ENCODE measurements at places on chromosomes 1 and 21. TPM values are rescaled to one million over a fixed set of nuclear protein-coding genes. Genes with fewer than 3 reads are reported as not detected.
A peak's percentile ranks its signal among the peaks of the same experiment; 100 is the strongest.

Gene TMPRSS2
- total RNA-seq, result 0.09 TPM

Gene AADACL3
- not detected for total RNA-seq

Gene MNDA
- 1.0 TPM for total RNA-seq

Gene GBP1
- total RNA-seq, result 4.1 TPM

Gene WLS
- total RNA-seq, result 10.8 TPM

Gene KLF17
- total RNA-seq, result not detected

Gene RCC1
- total RNA-seq, result 24.5 TPM

- H3K4me1 ChIP-seq, result no peaks in the 10 kb centered on the region
- H3K36me3 ChIP-seq, result no peaks in the 10 kb centered on the region
- H3K27ac ChIP-seq, result no peak overlapping the region
- H3K27me3 ChIP-seq, result peaks cover 7% of the 10 kb centered on the region
- DNase-seq, result no peak
Measured at GRCh38 chr1:17136936-17137335, 17.7 kb upstream of the PADI2 start.

GRCh38 chr1:223525957-223526356 is 132.7 kb downstream of the CCDC185 start:
- H3K4me1 ChIP-seq, result no peaks in the 10 kb centered on the region
- no peak for DNase-seq
- no peaks in the 10 kb centered on the region for H3K27me3 ChIP-seq
- H3K4me3 ChIP-seq, result no peak overlapping the region

GRCh38 chr1:180786624-180787023 is 126.1 kb upstream of the KIAA1614 start:
- no peaks in the 10 kb centered on the region for H3K36me3 ChIP-seq
- H3K27me3 ChIP-seq, result no peaks in the 10 kb centered on the region
- H3K4me3 ChIP-seq, result no peak overlapping the region

- no peak for DNase-seq
- H3K27me3 ChIP-seq, result no peaks in the 10 kb centered on the region
- H3K4me1 ChIP-seq, result no peaks in the 10 kb centered on the region
- no peak overlapping the region for H3K27ac ChIP-seq
- H3K36me3 ChIP-seq, result no peaks in the 10 kb centered on the region
Measured at GRCh38 chr1:29756085-29756484, 519.8 kb downstream of the PTPRU start.

GRCh38 chr1:153553830-153554541 is 4.9 kb upstream of the S100A3 start:
- H3K27me3 ChIP-seq, result no peaks in the 10 kb centered on the region
- H3K4me1 ChIP-seq, result peaks cover 19% of the 10 kb centered on the region
- DNase-seq, result no peak
- peak overlapping the region; percentile 52 for H3K27ac ChIP-seq
- H3K36me3 ChIP-seq, result no peaks in the 10 kb centered on the region

DNA sequence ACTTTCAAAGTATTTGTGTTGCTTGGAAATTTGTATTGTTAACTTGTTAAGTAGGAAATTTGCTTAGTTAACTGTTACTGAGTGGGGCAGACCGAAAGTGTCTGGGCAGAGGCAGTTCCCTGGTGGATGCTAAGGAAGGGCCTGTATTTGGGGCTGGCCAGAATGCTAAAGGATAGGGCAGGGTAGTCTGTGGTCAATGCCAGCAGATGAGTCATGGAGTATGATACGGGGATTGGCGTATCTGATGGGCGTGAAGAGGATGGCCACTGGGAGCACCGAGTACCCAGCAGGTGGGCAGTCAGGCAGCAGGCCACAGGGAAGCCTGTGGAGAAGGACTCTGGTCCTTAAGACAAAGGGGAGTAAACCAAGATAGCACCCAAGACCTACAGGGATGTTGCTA is 46.6 kb upstream of the SCAF4 start:
- H3K27ac ChIP-seq, result no peak overlapping the region
- H3K27me3 ChIP-seq, result no peaks in the 10 kb centered on the region
- H3K36me3 ChIP-seq, result no peaks in the 10 kb centered on the region
- DNase-seq, result no peak
- no peaks in the 10 kb centered on the region for H3K4me1 ChIP-seq

- H3K27me3 ChIP-seq, result no peaks in the 10 kb centered on the region
- H3K36me3 ChIP-seq, result no peaks in the 10 kb centered on the region
- no peak for DNase-seq
- no peak overlapping the region for H3K27ac ChIP-seq
- no peaks in the 10 kb centered on the region for H3K4me1 ChIP-seq
- H3K4me3 ChIP-seq, result no peak overlapping the region
Measured at GRCh38 chr1:7224081-7224534, 438.9 kb downstream of the CAMTA1 start.

DNA sequence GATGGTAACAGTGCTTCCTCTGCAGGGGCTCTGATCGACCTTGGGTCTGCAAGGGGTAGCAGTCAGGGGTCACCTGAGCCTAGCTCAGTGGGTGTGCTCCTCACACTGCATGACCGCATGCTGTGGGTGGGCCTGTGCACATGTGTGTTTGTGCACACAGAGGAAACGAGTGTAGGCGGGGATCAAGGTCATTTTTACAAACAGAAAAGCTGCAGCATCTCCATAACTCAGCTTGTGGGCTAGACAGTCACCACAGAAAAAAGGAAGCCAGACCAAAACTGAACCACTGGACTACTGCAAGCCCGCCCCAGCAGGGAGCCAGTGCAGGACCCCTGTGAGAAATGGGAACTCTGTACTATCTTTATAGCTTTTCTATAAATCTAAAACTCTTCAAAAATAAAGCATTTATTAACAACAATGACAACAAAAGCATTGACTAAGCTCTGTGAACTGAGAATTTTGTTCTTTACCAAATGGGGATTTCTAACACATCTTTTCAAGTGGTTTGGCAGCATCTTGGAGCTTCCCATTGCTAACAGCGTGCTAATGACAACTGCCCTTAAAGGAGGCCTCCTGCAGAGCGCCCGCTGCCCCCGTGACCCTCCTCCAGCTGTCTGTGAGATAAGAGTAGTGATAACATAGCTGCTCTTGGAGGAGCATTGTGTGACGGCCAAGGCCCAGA is 19.9 kb upstream of the NEK2 start:
- no peak overlapping the region for H3K27ac ChIP-seq
- no peaks in the 10 kb centered on the region for H3K4me1 ChIP-seq
- DNase-seq, result no peak
- no peaks in the 10 kb centered on the region for H3K27me3 ChIP-seq

DNA sequence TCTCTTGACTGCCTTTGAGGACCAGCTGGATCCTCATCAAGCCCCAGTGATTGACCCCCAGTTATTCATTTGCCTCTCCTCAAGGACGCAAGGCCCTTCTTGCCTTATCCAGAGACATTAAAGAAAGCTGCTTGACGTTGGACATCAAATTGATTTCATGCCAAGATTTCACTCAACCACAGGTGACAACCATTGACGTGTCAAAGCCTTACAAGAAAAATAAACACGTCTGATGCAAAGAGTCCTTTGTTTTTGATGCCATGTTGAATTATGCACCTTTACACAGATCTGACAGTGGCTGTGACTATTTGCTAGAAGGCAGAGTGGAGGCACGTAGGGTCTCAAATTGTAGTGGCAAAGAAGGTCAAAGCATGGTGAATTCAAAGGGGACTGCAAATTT is 666.2 kb upstream of the CAMK1G start:
- H3K27ac ChIP-seq, result no peak overlapping the region
- DNase-seq, result no peak
- no peaks in the 10 kb centered on the region for H3K36me3 ChIP-seq
- H3K4me3 ChIP-seq, result no peak overlapping the region
- H3K27me3 ChIP-seq, result no peaks in the 10 kb centered on the region

DNA sequence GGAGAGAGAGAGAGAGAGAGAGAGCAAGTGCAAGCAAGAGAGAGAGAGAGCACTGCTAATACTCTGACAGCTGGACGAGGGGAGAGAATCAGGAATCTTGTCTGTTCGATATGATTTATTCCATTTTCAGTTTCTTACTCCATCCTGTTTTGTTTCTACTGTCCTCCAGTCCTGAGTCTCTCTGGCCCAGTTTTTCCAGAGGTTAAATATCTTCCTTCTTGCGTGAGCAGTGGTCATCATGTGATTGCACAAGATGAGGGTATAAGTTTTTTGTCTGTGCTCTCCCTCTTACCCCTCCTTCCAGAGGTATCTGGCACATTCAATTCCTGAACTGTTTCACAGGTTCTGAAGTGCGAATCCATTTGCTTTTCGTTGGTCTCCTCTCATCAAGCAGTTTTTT is 16.8 kb downstream of the UBE2U start:
- no peak overlapping the region for H3K27ac ChIP-seq
- no peak overlapping the region for H3K4me3 ChIP-seq
- no peaks in the 10 kb centered on the region for H3K36me3 ChIP-seq
- H3K27me3 ChIP-seq, result no peaks in the 10 kb centered on the region
- no peaks in the 10 kb centered on the region for H3K4me1 ChIP-seq
- no peak for DNase-seq

- H3K27ac ChIP-seq, result peak overlapping the region; percentile 91
- H3K36me3 ChIP-seq, result no peaks in the 10 kb centered on the region
- no peak for DNase-seq
- H3K4me3 ChIP-seq, result peak overlapping the region; percentile 78
Measured at GRCh38 chr1:243851257-243851756, 1.3 kb upstream of the AKT3 start.

- H3K27ac ChIP-seq, result no peak overlapping the region
- H3K4me3 ChIP-seq, result no peak overlapping the region
- no peaks in the 10 kb centered on the region for H3K36me3 ChIP-seq
- no peaks in the 10 kb centered on the region for H3K4me1 ChIP-seq
- no peak for DNase-seq
Measured at GRCh38 chr1:66671455-66671854, 80.8 kb upstream of the DYNLT5 start.

GRCh38 chr1:150777544-150777943 is 12.0 kb upstream of the CTSS start:
- no peaks in the 10 kb centered on the region for H3K4me1 ChIP-seq
- DNase-seq, result no peak
- no peak overlapping the region for H3K27ac ChIP-seq
- no peaks in the 10 kb centered on the region for H3K27me3 ChIP-seq

- no peak overlapping the region for H3K4me3 ChIP-seq
- no peak overlapping the region for H3K27ac ChIP-seq
- H3K36me3 ChIP-seq, result no peaks in the 10 kb centered on the region
- DNase-seq, result no peak
- no peaks in the 10 kb centered on the region for H3K27me3 ChIP-seq
- H3K4me1 ChIP-seq, result no peaks in the 10 kb centered on the region
Measured at GRCh38 chr1:30447080-30447479, 276.3 kb downstream of the MATN1 start.

DNA sequence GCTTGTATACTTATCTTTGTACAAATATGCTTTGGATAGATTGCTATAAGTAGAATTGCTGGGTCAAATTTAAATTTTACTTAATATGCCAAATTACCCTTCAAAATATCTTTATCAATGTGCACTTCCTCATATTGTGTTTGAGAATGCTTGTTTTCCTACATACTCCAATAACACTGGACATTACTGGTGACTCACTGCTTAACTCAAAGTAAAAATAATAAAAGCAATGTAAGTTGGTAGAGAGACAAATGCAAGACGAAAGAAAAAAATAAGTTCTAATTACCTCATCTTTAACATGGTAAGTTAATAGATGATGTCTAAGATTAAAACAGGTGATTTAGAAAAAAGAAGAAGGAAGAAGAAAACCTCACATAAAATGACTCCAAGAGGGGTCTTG is 7.9 kb upstream of the SH3GLB1 start:
- no peak for DNase-seq
- H3K27me3 ChIP-seq, result no peaks in the 10 kb centered on the region
- H3K27ac ChIP-seq, result no peak overlapping the region
- no peak overlapping the region for H3K4me3 ChIP-seq

Measured in gastrocnemius medialis (tissue), 4 donors.